ENCODE measurements at places on chromosomes 12 and 14.

DNA sequence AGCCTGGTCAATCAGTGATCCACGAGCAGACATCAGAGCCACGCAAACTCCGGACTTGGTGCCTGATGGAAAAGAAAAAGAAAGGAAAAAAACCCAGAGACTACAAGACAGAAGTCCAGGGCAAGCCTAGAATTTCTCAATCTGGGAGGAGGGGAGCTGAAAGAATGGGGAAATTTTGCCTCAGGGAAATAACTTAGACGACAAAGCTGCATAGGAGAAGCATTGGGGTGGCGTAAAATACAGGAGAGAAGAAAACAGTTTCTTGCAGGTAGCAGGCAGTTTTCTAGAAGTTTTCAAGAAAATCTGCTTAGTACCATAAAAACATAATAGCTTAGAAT lies 2.6 kb upstream of the SLC11A2 start:
- DNase-seq = no peak

DNA sequence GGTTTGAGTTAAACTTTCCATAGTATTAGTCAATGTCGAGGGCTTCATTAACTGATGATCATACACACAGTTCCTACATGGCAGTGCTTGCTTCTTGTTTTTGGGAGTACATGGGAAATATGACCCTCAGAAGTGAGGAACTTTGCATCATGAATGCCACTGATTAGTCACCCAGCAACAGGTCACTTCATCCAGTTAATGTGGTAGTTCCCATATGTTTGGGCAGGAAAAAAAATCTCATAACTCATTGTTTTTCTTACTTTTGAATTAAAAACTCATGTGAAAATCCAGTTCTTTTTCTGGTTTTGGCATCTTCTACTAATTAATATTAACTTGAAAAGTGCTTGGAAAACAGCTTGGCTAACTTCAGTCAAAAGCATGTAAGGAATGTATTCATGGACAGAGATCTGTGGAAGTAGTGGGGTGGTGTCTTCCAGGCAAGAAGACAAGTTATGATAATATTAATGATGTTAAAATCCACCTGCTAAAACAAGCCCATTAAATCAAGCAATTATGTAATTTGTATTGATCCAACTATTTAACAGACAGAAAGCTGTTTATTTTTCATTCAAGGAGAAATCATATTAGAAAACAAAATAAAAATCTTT lies 309.1 kb upstream of the NAV3 start:
- no peak for DNase-seq

GRCh38 chr12:64252681-64253080 lies 30.6 kb upstream of the KICS2 start:
- DNase-seq = no peak

DNA sequence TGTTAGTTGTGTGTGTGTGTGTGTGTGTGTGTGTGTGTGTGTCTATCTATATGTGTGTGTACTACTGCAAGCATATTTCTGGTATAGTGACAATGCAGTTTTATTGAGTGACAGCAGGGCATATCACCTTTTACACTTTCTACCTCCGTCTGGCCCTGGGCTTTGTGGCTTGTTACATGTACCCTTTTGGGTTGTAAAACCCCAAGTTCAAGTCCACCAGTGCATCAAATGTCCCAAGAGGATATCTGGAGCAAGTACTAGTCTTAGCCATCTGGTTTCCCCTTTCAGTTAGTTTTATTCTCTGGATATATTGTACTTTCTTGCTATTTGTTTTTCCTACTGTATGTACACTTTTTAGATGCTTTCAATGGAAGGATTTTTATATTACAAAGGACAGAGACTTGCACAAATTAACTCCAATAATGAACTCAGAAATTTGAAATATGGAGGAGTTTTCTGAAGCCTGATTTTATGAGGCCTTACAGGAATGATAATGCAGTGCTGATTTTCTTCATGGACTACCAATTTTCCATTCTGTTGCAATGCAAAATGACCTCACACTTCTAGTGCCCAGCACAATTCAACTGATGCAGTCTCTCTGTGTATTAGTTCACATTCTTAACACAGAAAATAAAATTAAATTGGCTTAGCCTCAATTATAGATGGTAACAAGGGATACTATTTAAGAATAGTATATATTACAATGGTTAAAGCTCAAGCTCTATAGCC lies 29.1 kb downstream of the SLC16A7 start:
- DNase-seq = no peak

DNA sequence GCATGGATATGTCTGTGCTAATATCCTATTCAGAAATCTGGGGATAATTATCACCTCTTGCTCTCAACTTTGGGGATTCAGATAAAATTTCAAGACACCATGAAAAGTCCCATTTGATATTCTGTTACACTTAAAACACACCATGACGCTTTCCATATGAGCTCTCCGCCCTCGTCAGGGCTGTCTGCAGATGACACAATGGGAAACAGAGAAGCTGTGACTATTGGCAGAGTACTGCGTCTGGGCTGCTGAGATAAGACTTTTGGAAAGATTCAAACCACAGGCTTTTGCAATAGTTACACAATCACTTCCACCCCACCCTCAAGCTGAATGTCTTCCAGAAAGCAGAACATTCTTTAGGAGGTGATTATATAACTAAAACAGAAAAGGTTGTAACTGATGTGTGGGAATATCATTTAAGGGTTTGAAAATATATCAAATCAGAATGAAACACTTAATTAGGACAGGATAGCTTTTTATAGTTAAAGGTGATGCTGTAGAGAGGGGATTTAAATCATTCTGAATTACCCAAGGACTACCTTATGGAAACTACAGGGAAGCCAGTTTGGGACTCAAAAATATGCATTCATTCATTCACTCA lies 75.3 kb upstream of the TMPO start:
- DNase-seq = no peak

DNA sequence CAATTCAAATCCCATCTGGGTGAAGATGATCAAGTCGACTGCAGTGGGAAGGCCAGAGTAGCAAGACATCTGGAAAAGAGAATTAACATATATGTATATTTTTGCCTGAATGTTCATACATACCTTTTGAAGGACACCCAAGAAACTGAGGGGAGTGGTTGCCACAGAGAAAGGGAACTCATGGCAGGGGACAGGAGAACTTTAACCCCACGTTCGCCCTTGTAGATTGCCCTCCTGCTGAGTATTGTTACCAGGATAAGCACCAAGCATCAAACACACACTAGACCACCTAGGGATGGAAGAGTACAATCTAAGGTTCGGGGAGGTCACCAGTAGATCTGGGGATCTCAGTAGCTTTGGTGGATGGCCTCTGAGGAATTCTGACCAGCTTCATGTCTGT lies 9.7 kb downstream of the KRT1 start:
- no peak for DNase-seq

GRCh38 chr12:80681287-80681686 lies 26.1 kb upstream of the MYF6 start:
- DNase-seq = no peak

DNA sequence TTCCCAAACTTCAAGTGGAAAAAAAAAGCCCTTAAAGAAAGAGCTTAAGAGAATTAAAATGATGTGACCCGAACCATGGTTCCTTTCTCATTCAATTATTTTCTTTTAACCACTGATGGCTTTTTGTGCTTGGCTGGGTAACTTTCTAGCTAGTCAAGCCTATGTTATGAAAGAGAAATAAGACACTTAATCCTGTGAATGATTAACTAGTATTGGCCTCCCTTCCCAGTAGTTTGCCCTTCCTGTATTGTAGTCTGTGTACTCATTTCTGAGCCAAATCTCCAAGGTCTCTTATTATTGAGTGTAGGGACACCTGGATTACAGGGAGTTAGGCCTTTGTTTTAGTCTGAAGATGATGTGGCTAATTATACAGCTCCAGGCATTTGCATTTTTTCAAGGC lies 353.0 kb downstream of the RAD51B start:
- DNase-seq = no peak

DNA sequence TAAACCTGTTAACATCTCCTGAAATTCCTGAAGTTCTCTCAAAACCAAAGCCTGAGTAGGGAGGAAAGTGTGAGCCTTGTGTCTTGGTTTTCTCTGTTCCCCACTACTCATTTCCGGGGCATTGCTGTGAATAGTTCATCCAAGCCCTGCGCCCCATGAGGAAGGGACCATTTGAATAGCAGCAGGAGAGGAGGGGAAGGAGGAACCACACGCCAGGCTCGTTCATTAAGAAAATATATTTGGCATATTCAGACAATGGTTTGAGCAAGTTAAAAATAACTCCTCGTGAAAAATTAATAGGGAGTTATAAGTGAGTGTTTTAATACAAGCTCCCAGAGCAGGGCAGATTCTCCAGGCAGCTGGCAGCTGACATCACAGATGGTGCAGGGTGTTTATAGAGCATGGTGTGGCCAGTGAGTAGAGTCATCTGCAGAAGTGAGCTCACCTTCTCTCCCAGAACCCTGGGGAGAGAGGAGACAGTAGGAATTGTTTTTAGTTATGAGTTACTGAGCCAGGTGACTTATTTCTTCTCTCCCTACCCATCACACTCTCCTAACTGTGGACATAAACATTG lies 29.5 kb upstream of the CISTR start:
- no peak for DNase-seq

GRCh38 chr14:49512147-49512551 lies 74.0 kb downstream of the RPS29 start:
- no peak for DNase-seq

- DNase-seq = no peak
These were observed 268.8 kb upstream of the DIO3 start for GRCh38 chr14:101292448-101292847.

- no peak for DNase-seq
These were observed 12.9 kb downstream of the GLRX5 start for GRCh38 chr14:95547626-95548327.

- no peak for DNase-seq
These were observed 22.4 kb downstream of the BRI3BP start for GRCh38 chr12:125015680-125016310.

GRCh38 chr14:68018598-68018997 lies 199.0 kb downstream of the RAD51B start:
- no peak for DNase-seq

GRCh38 chr14:33670235-33670634 lies 280.6 kb downstream of the EGLN3 start:
- DNase-seq = no peak

- no peak for DNase-seq
These were observed 173.0 kb downstream of the EMP1 start for GRCh38 chr12:13369474-13370056.

DNA sequence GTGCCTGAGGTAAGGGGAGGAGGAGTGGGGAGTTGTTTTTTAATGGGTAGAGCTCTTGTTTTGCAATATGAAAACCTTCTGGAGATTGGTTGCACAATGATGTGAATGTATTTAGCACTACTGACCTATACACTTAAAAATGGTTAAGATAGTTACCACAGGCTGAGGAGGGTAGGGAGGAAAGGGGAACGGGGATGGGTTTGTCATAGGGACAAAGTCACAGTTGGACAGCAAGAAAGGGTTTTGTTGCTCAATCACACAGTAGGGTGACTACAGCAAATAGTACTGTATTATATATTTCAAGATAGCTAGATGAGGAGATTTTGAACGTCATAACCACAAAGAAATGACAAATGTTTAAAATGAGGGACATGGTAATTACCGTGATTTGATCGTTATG lies 1562.4 kb downstream of the AACS start:
- DNase-seq = no peak
